ENCODE measurements at places on chromosomes 16 and 17. TPM values are rescaled to one million over a fixed set of nuclear protein-coding genes. Genes with fewer than 3 reads are reported as not detected.

DNA sequence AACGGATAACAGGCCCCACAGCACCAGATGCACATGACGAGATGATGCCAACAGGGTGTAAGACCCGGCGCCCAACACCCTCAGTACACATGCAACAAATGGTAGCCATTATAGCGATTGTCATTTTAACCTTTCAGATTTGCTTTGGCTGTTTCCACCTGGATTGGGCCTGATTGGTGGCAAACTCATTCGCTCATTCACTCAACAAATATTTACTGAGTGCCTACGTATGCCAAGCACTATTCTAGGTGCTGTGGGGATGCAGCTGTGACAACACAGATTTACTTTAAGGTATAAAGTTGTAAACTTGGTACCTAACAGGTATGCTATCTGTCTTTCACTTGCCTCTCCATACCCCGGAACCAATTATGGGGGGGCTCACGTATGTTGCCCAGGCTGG is 66.8 kb downstream of the SRCIN1 start:
- no peak for DNase-seq

- DNase-seq: no peak
Observed at GRCh38 chr17:48604770-48605329, at the start of gene HOXB6. Gene HOXB6, minus strand, starts transcription at chr17:48604986. Its CDS starts 6,836 bp downstream, at chr17:48598150.

DNA sequence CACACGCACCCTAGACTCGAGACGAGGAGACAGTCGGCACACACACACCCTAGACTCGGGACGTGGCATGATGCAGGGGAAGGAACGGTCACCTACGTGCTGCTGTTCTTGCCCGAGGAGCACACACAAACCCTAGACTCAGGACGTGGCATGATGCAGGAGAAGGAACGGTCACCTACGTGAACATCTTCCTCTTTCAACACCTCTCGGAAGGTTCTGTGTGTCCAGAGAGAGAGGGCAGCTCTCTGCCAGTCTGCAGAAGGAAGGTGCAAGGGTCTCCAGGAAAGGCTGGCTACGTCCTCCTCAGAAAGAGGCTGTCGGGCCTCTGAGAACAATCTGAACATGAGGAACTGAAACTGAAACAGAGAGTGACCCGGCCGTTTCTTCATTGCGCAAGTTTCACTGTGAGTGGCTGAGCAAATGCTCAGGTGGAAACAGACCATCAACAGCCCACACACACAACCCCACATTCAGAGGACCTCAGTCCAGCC is 43.4 kb downstream of the ZNF276 start:
- no peak for DNase-seq

- DNase-seq: peak; percentile 46
Observed at GRCh38 chr17:81837641-81838040, 2.8 kb upstream of the PPP1R27 start.

- no peak for DNase-seq
Observed at GRCh38 chr17:43717913-43718312, 40.7 kb downstream of the SOST start.

DNA sequence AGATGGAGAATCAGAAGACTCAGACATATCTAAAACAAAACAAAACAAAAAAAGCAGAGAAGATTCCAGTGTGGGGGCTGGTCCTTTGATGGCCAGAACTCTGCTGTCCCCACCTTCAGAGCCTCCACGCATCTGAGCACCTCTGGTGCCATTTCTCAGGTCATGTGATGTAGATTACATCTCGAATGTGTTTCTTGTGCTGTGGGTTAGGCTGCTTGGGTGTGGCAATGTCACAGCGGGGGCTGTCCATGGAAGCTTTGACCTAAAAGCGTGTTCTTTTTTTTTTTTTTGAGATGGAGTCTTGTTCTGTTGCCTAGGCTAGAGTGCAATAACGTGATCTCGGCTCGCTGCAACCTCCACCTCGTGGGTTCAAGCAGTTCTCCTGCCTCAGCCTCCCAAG is 51.2 kb downstream of the PLD6 start:
- DNase-seq: no peak

GRCh38 chr16:2973605-2974318 is 4.6 kb downstream of the PAQR4 start:
- no peak for DNase-seq

DNA sequence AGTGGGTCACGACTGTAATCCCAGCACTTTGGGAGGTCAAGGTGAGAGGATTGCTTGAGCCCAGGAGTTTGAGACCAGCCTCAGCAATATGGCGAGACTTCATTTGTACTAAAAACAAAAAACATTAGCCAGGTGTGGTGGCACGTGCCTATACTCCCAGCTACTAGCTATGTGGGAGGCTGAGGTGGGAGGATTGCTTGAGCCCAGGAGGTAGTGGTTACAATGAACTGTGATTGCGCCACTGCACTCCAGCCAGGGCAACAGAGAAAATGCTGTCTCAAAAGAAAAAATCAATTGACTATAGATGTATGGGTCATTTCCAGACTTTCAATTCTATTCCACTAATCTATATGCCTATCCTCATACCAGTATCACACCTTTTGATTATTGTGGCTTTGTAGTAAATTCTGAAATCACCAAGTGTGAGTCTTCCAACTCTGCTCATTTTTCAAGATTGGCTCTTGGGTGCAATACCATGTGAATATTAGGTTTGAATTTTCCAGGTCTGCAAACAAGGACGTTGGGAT is 27.2 kb upstream of the CEP20 start:
- no peak for DNase-seq

DNA sequence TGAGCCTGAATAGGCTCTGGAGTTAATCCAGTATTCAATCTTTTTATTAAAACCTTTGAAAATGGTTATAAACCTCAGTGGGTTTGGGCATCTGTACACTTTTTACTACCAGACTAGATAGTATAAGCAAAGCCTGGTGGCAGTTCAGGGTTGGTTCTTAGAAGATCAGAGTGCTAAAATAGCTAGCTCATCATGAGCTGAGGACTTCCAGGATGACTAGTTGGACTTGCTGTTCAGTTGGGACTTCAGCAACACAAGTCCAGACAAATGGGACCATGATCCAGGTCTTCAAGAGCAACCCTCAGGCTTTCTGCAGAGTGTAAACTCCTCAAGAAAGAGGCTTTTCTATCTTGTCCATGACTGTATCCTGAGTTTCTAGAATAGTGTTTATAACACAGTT is 1.2 kb upstream of the ZNF19 start:
- DNase-seq: no peak

DNA sequence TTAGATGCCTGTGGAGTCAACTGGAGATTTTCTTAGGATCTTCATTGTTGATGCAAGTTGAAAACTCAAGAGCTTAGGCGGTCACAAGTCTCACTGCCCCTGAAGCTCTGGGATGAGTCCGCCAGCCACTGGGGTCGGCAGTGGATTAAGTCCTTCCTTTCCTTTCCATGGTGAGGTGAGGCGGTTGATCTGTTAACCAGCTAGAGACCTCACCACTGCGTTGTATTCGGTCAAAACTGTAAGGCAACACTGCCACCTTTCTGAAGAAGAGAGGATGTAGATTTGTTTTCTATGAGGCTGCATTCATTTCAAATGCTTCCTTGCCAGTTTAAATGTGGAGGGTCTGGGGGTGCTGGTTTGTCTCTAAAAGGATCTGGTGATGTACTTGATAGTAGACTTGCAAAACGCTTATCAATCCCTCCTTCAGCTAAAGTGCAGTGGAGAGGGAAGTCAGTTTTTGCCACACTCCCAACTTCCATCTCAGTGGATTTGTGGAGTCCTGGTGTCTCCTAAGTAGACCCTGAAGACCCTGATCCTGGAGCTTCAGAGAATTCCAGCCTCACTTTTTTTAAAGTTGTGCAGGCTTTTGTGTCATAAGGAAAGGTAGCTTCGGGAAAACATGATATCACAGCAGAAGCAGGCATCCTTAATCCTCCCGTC is 1.7 kb downstream of the MYOCD start:
- peak; percentile 82 for DNase-seq

DNA sequence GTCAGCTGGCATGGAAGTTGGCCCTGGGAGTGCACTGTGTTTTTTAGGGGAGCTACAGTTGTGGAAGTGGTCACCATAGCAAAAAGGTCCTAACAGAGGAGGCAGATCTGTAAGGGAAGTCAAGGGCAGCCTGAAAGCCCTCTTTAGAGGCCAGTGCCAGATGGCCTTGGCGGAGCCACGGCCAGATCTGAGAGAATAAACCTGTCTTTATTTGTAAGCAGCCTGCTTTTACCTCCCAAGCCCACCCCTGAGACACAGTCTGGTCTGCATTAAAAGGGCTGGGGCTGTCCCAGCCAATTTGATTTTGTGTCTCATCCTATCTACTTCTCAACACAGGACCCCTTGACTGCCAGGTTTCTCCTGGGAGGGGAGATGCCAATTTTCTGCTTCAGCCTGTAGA is 51.0 kb upstream of the NOL11 start:
- no peak for DNase-seq

DNA sequence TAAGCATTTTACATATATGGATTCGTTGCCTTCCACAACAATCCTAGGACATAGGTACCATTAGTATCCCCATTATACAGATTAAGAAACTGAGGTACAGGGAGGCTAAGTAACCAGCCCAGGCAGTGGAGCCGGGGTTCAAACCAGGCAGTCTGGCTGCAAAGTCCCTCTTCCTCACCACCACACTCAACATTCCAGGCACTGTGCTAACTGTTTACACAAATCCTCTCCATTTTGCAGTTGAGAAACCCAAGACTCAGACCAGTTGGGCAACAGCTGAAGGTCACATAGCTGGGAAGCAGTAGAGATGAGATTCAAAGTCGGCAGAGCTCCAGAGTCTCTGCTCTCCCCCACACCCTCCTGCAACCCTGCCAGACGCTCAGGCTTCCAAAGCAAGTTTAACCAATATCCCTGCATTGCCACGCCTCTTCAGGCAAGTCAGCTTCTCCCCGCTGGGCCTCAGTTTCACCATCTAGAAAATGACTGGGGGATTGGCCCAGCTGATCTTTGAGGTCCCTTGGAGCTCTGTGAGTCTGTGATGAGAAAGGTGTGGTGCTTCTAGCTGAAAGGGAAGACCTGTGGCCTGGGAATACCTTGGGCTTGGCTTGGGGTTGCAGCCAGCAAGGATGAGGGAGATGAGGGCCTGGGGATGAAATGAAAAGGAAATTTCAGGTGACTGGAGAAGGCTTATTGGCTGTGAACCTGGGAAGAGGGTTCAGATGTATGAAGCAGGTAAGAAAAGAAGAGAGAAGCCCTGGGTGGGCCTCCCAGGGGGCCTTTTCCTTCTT is 14.0 kb downstream of the CCR7 start:
- DNase-seq: peak; percentile 63

DNA sequence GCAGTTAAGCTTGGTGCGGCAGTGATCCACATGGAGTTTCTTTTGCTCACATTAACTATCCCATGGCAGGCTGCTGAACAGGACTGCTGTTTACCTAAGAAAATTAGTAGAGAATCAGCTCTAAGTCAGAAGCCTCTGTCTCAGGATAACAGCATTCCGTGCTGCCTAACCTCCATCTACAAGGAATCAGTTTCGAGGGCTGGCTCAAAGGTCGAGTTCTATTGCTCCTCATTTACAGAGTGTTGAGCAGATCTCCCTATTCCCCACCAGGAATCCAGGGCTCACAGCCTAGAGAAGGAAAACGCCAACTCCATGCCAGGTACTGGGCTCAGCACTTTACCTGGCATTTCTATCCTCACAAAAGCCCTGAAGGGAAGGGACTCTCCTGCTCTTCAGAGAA is 9.9 kb downstream of the GINS2 start:
- no peak for DNase-seq

- DNase-seq: no peak
Observed at GRCh38 chr17:76166168-76166567, 25.1 kb upstream of the FOXJ1 start.

DNA sequence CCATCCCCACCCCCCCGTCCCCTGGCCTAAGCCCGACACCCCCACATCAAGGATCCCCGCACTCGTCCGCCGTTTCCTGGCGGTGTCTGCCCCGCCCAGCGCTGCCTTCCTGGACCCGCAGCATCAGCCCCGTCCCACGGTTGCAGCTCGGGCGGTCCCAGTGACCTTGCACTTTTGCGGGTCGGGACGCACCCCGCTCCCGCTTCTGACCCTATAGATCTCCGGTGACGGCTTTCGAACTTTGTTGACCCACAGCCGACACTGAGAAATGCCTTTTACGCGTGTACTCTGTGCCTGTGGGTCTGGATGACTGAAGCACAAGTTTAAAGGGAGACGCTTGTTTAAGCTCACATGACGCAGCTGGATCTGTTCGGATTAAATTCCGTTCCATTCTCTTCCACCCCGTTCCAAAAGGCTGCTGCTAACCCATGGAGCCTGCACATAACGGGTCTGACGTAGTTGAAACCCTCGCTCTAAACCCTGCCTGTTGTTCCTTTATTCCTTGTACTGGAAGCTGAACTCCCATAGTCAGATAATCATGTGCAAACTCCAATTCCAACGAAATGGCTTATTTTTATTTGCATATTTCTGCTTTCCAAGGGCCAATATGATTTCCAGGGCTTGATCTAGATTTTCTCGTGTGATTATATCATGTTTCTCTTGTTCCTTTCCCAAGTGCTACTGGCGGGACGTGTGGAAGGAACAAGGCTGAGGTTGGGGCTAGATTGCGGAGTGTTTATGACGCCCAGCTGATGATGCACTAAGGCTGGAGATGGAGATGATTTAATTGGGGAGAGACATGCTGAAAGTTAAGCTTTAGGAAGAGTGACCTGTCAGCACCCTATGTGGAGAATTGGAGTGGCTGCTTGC is 834 bp downstream of the FLYWCH1 start:
- peak; percentile 61 for DNase-seq

GRCh38 chr17:28398280-28398981 is 7.6 kb downstream of the SLC46A1 start:
- DNase-seq: peak; percentile 27

DNA sequence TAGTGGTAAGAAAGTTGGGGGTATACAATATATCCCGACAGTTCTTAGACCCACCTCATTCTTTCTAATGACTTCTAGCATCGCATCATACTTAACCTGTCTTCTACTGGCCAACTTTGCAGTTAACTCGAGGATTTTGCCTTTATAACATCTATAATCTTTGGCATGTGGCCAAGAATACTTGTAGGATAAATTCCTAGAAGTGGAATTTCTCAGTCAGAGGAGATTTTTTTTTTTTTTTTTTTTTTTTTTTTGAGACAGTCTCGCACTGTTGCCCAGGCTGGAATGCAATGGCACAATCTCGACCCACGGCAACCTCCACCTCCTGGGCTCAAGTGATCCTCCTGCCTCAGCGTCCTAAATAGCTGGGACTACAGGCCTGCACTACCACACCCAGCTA is 253.5 kb downstream of the MRTFB start:
- no peak for DNase-seq

GRCh38 chr17:66830451-66830850 is 4.5 kb upstream of the CACNG5 start:
- no peak for DNase-seq

DNA sequence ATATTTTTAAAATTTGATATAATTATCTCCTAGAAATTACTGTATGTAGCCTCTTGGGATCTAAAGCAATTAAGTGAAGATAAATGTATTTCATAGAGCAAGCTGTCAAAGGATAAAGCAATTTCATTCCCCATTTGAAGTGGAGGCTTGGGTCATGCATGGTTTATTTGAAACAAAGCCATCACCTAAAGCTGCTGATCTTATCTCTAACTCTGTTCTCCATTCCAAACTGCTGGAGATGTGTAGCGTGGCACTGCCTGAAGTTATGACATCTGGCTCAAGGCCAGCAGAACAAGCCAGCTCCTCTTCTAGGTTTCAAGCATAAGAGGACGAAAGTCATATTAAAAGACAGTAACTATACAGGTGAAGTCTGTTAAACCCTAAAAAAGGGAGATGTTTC is 83.9 kb downstream of the HIC1 start:
- peak; percentile 89 for DNase-seq

Gene KRT13
- not detected for total RNA-seq

Gene HLF
- total RNA-seq: 5.3 TPM

Gene HERPUD1
- total RNA-seq: 124 TPM

Gene SDR42E2
- not detected for total RNA-seq

Gene GALR2
- 0.96 TPM for total RNA-seq

Gene OR2C1
- total RNA-seq: not detected

Gene CHST5
- not detected for total RNA-seq

Gene SNN
- 14.7 TPM for total RNA-seq

Gene PPL
- 1.8 TPM for total RNA-seq

Gene CDH3
- 3.9 TPM for total RNA-seq

All from M059J (cell line).